Vagina (tissue), 2 donors: ENCODE measurements at places on chromosomes 16 and 17.

- no peak for DNase-seq
Measured at GRCh38 chr17:38554430-38555350, 51.1 kb downstream of the SRCIN1 start.

GRCh38 chr17:10724546-10725195 is 5.2 kb downstream of the TMEM220 start:
- DNase-seq: no peak

DNA sequence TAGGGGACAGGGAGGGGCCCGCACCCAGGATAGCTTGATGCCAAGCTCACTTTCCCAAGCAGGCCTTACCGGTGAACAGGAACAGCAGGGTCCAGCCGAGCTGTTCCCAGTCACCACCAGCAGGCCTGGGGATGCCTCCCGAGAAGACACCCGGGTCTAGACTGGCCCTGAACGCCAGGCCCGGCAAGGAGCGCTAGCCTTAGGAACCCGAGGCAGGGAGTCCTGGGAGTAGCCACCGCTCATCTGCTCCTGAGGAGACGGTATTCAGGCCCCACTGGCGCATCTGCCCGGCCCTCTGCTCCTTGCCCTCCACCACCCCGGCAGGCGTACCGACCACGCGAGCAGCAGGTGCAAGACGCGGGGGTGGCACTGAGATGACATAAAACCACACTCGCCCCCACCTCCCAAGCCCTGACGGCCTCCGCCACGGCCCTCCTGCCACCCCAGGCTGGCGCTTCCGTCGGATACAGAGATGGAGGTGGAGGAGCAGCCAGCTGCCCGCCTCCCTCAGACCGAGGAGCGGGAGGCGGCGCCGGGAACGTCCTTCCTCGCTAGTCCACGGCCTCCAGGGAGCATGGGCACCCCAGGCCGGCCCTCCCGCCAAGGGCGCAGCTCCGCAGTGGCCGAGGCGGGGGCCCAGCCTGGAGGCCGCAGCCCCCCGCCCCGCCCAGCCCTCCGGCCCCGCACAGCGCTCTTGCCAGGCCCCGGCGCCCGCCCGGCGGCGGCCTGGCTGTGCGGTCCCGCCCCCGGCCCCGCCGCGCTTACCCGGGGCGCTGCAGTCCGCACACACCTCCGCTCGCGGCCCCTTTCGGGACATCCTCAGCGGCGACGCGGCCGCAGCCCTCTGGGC is 661 bp downstream of the GIT1 start:
- no peak for DNase-seq

- DNase-seq: no peak
Measured at GRCh38 chr16:85138825-85139627, 26.8 kb upstream of the CIBAR2 start.

- no peak for DNase-seq
Measured at GRCh38 chr16:65111306-65111705, 10.6 kb downstream of the CDH11 start.

- peak; percentile 71 for DNase-seq
Measured at GRCh38 chr17:58250344-58251011, 12.1 kb downstream of the LPO start.

DNA sequence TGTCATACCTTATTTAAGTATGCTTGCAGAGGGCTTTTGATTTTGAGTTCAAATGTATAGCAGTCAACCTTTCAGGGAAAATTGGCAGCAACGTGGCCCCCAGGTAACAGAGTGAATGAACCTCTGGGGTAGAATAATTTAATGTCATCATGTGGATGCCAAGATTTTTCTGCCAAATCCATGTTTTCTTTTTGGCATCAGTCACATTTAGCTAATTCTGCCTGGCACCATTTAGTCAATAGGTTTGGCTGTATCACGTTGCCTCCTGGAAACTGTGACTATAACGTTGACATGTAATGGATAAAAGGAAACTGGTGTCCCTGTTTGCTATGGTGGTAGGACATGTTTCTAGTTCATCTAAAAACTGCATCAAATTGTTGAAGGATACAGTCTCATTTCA is 115.5 kb downstream of the HS3ST2 start:
- no peak for DNase-seq

GRCh38 chr16:72021043-72021442 is 12.5 kb downstream of the DHODH start:
- no peak for DNase-seq
